ENCODE measurements at places on chromosomes 5 and 9. TPM values are rescaled to one million over a fixed set of nuclear protein-coding genes. Genes with fewer than 3 reads are reported as not detected.

ANKRD34B gene
- total RNA-seq = not detected

SLC46A2 gene
- total RNA-seq = not detected

NOL6 gene
- 61.0 TPM for total RNA-seq

MYMK gene
- not detected for total RNA-seq

CLIC3 gene
- 12.7 TPM for total RNA-seq

FLT4 gene
- total RNA-seq = under 0.01 TPM

APBA1 gene
- 9.2 TPM for total RNA-seq

All from placental pericyte (primary cell).